ENCODE measurements at places on chromosomes 5 and 9.

DNA sequence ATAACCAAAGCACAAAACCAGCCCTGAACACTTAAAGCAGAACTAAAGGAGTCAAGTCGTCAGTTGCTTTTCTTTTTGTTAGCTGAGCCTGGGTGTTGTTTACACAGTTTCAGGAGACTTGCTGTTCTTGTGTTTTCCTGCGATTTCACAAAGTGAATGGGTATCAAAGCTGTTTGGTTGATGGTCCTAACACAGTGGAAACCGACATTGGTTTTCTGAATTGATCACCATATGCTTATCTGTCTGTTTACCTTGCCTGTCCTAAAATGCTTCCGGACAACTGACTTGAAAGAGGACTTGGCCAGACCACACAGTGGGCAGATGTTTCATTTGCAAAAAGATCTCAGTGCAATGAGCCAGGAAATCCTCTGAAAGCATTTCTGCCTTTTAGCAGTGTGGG lies 676.4 kb downstream of the PRELID2 start:
- H3K27ac ChIP-seq: no peak overlapping the region
- DNase-seq: no peak
- H3K27me3 ChIP-seq: no peaks in the 10 kb centered on the region
- no peaks in the 10 kb centered on the region for H3K4me1 ChIP-seq

DNA sequence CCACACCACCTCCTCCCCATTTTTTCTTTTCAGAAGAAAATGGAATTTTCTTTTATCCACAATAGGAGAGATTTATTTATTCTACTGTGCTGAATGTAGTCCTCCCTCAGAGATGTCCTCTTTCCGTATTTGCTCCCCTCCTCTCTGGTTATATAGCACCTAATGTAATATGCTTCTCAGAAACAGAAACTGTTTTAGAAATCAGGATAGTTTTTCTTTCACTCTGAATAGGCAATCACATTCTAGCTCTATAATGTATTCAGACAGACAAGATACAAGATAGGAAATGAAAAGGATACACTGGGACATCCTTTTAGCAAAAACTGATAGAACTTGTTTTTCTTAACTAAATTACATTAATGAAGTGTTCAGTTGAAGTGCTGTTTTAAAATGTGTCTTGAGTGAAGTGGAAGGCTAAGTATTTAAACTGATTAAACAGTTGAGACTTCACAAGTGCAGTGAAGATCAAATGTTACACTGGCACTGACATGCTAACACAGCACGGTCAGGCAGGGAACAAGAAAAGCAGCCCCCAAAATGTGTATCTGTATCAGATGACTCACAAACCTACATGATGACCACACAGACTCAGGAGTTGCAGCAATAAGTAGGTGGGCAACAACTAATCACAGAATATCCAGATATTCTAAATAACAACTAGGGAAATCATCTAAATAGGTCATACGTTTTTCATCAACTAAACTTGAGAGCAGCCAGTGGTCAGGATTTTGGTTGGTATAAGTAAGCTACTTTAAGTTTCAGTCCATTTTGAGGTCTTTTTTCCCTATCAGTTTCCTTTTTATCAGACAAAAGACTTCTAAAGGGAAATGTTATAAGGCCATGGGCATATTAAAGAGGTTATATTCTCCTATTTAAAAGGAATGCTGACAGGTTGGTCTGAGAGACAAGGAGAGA lies 260.4 kb downstream of the MLLT3 start:
- peaks cover 4% of the 10 kb centered on the region for H3K4me1 ChIP-seq
- no peak overlapping the region for H3K4me3 ChIP-seq
- no peak overlapping the region for H3K27ac ChIP-seq
- no peaks in the 10 kb centered on the region for H3K36me3 ChIP-seq

DNA sequence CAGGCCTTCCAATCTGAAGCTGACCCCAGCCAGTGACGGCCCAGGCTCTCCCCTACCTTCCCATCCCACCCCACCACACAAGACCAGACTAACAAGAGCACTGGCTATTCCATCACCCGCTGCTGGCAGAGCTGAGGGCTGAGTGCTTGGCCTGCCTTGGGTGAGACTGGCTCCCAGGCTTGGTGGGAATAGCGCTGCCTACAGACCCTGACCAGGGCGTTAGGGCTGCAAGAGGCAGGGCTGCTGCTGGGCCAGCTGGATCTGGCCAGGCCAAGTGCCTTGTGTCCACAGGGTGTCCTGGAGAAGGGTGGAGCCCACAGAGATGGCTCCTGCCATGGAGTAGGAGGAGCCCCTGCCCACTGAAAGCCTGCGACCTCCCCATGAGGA lies 31.6 kb upstream of the ANGPTL2 start:
- H3K36me3 ChIP-seq: no peaks in the 10 kb centered on the region
- H3K27ac ChIP-seq: peak overlapping the region; percentile 67
- DNase-seq: no peak
- no peak overlapping the region for H3K4me3 ChIP-seq

DNA sequence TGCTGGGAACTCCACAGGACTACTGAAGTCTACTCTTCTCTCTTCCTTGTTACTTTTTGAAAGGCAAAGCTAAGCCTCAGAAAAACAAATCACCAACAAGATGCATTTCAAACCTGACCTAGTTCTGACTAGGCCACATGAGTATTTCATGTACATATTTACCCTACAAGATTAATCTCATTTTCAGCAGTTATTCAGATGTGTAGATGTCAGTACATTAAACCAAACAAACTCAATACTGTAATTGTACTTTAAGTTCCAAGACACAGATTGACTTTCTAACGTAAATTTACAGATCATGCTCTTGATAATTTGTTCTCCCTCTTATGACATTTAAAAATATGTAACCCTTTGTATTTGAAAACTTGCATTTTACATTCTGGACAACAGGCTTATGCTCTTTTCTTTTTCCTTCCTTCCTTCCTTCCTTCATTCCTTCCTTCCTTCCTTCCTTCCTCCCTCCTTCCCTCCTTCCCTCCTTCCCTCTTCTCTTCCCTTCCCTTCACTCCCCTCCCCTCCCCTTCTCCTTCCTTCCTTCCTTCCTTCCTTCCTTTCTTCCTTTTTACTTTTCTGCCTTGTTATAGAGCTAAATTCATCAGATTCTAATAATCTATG lies 1653.4 kb downstream of the EFNA5 start:
- no peaks in the 10 kb centered on the region for H3K4me1 ChIP-seq
- H3K27ac ChIP-seq: no peak overlapping the region
- DNase-seq: no peak
- no peak overlapping the region for H3K4me3 ChIP-seq
- no peaks in the 10 kb centered on the region for H3K36me3 ChIP-seq

DNA sequence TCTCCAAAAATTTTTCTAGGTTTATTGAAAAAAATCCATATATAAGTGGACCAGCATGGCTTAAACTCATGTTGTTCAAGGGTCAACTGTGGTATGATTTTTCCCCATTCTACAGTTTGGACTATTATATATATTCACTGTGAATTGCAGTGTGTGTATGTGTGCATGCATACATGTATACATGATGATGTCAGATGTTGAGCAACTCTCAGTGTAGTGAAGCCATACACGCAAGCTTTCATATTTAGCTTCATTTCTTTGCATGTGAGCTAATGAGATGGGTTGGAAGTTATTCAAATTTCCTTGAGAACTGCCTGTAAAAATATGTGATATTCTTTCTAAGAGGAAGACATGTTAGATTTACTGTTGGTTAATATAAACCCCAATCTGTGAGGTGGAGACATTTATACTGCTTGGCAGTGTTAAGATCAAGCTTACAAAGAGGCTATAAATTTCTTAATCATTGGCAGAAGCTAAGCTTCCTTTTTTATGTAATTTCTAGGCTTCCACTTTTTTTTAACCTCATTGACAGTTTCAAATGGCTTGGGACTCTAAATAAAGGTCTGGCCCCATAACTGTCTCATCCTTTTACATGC lies 134.8 kb downstream of the GABRG2 start:
- H3K27ac ChIP-seq: no peak overlapping the region
- H3K36me3 ChIP-seq: no peaks in the 10 kb centered on the region

DNA sequence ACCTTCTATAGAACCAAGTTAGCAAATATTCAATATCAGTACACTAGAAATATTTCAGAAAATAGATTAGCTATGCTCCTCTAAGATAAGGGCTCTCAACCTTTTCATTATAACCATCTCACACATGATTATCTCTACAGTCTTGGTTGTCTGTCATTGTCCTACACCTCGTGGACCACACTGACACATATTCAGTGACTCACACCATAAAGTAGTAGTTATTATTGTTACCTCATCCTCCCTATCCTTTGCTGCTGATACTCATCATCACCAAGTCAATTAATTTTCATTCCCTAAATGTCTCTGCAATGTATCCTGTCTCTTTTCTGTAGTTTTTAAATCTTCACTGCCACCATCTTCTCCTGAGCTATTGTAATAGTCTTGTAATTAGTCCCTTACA lies 1309.2 kb upstream of the C9orf72 start:
- no peak overlapping the region for H3K27ac ChIP-seq
- no peaks in the 10 kb centered on the region for H3K27me3 ChIP-seq
- H3K4me3 ChIP-seq: no peak overlapping the region
- H3K36me3 ChIP-seq: no peaks in the 10 kb centered on the region
- H3K4me1 ChIP-seq: no peaks in the 10 kb centered on the region

- H3K27ac ChIP-seq: no peak overlapping the region
- no peaks in the 10 kb centered on the region for H3K27me3 ChIP-seq
- no peak for DNase-seq
- no peaks in the 10 kb centered on the region for H3K36me3 ChIP-seq
These were observed 5.5 kb upstream of the ITK start for GRCh38 chr5:157175071-157175612.

- no peak overlapping the region for H3K27ac ChIP-seq
- H3K4me1 ChIP-seq: peaks cover 33% of the 10 kb centered on the region
- H3K4me3 ChIP-seq: no peak overlapping the region
- no peaks in the 10 kb centered on the region for H3K27me3 ChIP-seq
These were observed 17.1 kb downstream of the TPPP start for GRCh38 chr5:675871-676698.

DNA sequence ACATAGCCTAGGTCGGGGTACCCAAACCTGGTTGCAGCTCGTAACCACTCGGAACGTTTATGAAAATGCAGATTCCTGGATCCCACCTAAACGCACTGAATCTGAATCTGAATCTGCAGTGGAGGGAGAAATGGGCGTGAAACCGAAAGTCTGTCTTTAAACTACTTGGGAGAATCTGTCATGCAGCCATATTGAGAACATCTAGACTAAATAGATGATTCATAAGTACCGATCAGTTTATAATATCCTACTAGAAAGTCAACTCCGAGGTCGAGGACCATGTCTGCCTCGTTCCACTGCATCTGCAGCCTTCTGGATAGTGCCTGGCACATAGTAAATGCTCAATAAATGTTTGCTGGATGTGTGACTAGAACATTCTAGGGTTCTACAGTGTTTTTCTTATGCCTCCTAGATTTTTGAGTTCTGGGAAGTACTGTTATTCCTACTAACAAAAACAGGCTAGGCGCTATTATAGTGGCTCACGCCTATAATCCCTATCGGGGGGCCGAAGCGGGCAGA lies 632 bp downstream of the COQ4 start:
- peak overlapping the region; percentile 89 for H3K27ac ChIP-seq
- DNase-seq: no peak
- no peaks in the 10 kb centered on the region for H3K27me3 ChIP-seq
- H3K36me3 ChIP-seq: peaks cover 30% of the 10 kb centered on the region
- peaks cover 22% of the 10 kb centered on the region for H3K4me1 ChIP-seq

DNA sequence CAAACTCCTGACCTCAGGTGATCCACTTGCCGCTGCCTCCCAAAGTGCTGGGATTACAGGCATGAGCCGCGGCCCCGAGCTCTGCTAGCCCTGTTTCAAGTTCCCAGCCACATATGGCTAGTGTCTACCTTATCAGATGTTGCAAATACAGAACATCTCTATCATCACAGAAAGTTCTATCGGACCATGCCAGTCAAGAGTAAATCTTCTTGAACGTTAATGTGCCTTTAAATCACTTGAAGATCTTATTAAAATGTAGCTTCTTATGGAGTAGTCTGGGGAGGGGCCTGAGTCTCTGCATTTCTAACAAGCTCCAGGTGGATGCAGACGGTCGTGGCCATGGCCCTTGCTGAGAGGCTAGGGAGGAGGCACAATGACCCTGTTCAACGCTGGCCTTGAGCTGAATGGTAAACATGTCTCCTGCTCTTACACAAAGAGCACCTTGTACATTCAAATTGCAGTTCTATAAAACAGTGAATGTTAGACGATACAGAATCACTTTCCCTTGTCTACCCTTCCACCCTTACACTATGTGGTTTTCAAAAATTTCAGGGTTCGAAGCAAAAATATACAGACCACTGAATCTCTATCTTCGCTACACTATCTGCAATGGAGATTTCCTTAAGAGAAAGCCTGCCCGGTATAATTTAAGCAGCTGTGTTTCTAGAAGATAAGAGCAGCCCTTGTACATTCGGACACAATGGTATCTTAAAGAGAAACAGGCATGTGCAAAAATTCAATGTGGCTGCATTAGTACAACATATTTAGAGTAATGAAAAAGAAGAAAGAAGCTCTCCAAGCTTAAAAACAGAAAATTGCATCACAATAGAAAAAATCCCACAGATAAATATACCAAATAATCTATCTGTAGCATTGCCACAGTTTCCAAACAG lies 114.1 kb downstream of the FRMD3 start:
- H3K36me3 ChIP-seq: no peaks in the 10 kb centered on the region
- H3K27ac ChIP-seq: no peak overlapping the region
- no peak for DNase-seq
- peaks cover 12% of the 10 kb centered on the region for H3K4me1 ChIP-seq
- H3K27me3 ChIP-seq: no peaks in the 10 kb centered on the region
- H3K4me3 ChIP-seq: no peak overlapping the region

DNA sequence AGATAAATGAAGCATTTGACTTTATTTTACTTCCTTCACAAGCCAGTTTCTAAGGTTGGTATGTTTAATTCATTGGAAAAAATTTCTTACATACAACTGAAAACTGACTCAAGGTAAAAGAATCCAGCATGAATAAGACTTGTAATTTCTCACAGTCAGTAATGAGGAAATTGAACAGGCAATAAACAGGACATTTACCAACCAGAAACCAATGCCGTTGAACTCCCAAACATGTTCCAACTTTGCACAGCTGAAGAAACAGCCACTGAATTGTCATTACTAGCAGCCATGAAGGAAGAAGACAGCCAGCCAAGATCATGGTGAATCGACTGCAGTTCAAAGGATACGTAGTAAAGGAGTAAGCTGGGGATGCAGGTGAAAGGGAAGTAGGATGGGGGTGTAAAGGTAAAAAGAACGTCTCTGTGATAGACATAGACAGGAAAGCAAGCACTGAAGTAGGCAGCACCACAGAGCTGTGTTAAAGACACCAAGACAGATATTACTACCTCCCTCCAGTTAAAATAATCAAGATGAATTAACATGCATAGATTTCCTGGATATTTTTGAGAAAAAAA lies 21.3 kb upstream of the SLC12A2 start:
- H3K36me3 ChIP-seq: no peaks in the 10 kb centered on the region
- no peaks in the 10 kb centered on the region for H3K4me1 ChIP-seq
- no peak overlapping the region for H3K4me3 ChIP-seq
- DNase-seq: no peak

Data from upper lobe of left lung (tissue), 6 donors.